Forelimb muscle (tissue), 1 donor: ENCODE measurements at places on chromosomes 1 and 21. TPM values are rescaled to one million over a fixed set of nuclear protein-coding genes. Genes with fewer than 3 reads are reported as not detected.
A peak's percentile ranks its signal among the peaks of the same experiment; 100 is the strongest.

- no peak for DNase-seq
Measured at GRCh38 chr1:160910170-160910750, 25.3 kb upstream of the ITLN1 start.

- no peak for DNase-seq
Measured at GRCh38 chr1:9573723-9574122, 15.0 kb upstream of the TMEM201 start.

DNA sequence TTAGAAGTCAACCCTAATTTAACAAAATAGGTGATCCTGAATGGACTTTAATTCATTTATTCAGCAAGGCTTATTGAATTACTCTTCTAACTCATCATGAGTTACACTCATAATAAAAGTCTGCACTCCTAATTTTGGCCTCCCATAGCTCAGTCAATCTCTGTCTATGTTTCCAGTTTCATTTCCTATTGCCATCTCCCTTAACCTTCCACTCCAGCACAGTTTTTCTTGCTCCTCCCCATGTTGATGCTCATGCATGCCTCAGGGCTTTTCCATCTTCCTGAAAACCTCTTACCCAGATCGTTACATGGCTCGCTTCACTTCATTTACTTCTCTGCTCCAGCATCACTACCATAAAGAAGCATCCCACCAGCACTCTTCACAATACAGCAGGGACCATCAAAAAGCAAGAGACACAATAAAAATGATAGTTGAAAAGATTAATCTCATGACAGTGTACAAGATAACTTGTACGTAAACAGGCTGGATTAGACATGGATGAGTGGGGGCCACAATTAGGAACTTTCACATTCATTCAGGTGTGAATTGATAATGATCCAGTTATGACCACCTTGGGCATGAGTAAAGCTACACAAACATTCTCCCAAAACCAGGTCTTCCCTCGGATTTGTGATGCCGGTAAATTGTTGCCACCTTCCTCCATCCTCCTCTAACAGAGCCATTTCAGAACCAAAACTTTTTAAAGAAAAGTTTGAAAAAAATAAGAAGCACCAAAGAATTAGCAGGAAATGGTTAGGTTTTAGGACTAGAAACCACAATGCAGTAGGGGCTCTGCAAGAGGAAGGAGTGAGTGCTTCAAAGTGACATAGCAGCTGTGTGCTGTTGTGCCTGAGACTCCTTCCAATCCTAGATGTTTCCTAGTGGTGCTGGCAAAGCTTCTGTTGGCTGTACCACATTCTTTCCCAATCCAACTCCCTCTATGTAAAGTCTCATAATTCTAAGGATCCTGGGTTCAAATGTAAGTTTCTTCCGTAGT is 89.8 kb downstream of the OLFML2B start:
- no peak for DNase-seq

- no peak for DNase-seq
Measured at GRCh38 chr1:201551877-201552731, 13.2 kb downstream of the NAV1 start.

DNA sequence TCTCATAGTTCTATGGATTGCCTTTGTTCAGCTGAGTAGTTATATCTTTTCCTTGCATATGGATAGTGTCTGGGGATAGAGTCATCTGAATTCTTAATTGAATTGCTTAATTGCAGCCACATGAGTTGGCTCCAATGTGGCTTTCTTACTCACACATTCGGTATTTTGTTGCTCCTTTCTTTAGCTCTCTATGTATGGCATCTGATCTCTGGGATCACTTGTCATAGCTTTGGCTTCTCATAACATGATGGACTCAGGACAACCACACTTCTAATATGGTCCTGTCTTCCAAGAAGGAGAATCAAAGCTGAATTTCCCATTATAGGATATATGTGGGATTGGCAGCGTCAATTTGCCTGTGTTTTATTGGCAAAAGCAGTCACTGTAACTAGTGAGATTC is 716.2 kb downstream of the NCAM2 start:
- no peak for DNase-seq

DNA sequence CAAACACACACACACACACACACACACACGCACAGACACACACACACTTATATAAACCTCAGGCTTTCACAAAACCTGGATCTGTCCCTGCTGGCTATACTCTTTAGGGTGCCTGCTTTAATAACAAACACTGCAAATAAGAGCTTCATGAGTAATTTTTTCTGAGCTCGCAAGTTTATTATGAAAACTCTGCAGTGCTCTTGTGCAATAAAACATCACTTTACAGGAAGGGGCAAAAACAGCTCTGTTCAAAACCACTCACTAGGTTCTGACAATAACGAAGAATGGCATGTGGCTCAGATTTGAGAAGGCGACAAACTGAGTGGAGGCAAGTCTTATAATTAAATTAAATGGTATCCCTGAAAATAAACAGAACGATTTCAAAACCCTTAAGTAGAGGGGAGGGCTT is 42.6 kb upstream of the CTPS1 start:
- DNase-seq = no peak

GRCh38 chr1:170959385-170959784 is 24.1 kb downstream of the MROH9 start:
- no peak for DNase-seq

DNA sequence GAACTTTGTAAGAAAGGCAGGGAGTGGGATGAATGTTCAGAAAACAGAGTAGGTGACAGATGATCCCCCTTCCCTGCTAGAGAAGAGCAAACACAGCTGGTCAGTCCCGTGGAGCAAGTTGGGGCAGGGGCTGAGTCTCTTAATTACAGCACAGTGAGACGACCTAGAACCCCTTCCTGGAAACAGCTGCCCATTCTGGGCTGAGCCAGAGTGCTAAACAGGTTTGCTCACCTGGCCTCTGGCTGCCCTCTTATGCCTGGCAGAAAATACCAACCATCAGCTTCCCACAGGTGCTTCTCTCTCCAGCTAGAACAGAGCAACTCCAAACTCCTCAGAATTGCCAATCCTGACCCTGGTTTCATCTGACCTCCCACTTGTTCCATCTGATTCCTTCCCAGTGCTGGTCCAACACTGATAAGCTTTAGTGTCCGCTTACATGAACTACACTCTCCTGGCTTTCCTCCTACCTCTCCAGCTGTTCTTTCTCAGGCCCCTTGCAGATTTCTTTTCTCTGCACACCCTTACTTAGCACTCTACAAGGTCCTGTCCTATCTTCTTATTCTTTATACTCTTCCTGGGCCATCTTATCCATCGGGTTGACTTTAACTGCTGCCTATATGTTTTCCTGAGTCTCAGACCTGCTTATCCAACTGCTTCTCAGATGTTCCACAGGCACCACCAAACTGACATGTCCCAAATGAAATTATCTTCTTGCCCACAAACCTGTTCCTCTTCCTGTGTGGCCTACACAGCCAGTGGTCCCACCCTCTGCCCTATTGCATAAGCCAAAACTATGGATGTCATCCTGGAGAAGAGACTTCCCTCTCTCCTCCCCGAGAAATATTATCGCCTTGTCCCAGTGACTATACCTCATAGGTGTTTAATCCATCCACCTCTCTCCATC is 22.6 kb upstream of the COL9A2 start:
- no peak for DNase-seq

DNA sequence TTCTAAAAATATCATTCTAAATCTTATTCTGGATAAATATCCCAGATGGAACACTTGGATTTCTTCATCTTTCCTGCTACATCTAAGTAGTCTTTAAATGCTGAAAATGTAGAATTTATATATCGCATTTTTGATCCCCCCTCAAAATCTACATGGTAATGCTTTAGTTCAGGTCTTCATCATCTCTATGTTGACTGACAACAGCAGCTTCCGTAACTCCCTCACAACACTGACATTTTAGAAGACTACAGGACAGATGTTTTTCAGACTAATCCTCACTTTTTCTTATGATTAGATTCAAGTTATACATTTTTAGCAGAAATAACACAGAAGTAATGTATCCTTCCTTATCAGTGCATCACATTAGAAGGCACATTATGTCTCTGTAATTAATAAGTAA is 336.5 kb downstream of the LMO4 start:
- no peak for DNase-seq

DNA sequence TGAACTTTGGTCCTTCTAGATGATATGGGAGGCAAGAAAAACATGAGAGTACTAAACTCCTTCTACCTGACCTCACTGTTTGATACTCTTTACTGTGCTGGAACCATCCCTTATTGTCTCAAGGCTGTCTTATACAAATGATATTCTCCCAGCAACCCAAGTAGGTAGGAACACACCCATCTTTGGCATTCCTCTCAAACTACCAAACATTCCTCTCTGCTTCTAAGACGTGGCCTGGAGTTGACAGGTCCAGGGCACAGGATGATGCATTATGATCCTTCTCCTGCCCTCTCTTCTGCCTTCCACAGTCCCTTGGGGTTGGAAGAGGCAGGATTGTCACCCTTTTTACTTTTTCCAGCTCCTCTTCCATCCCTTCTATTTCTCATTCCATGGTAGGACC is 90.5 kb downstream of the SPATA17 start:
- no peak for DNase-seq

GRCh38 chr1:238710697-238711096 is 675.7 kb upstream of the CHRM3 start:
- DNase-seq = no peak

- DNase-seq = no peak
Measured at GRCh38 chr1:12597792-12598191, 20.2 kb downstream of the DHRS3 start.

DNA sequence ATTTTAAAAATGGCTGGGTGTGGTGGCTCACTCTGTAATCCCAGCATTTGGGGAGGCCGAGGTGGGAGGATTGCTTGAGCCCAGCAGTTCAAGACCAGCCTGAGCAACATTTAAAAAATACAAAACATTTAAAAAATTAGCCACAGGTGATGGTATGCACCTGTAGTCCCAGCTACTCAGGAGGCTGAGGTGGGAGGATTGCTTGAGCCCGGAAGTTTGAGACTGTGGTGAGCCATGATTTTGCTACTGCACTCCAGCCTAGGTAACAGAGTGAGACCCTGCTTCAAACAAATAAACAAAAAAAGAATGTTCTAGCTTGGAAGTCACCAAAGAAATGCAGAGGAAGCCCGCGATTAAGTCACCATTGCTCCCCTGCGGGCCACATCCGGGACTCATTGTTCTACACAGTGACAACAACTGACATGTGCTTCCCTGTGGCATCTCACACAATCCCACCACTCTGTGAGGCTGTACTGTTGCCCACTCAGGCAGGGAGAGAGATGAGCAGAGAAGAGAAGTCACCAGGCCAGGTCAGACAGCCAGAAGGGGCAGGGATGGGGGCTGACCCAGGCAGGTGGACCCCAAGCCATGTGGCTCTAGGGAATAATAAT is 18.4 kb upstream of the SPATC1L start:
- no peak for DNase-seq

DNA sequence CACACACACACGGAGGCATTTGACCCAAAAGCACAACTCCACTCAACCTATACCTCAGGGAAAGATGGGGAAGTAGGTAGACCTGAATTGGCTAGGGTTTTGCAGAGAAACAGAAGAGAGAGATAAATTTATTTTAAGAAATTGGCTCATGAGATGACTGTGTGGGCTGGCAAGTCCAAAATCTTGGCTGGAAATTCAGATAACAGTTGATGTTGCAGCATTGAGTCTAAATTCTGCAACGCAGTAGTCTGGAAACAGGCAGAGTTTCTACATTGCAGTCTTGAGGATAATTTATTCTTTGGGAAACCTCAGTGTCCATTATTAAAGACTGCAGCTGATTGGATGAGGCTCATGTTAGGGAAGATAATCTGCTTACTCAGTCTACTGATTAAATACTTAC is 4.3 kb upstream of the LCE2B start:
- no peak for DNase-seq

DNA sequence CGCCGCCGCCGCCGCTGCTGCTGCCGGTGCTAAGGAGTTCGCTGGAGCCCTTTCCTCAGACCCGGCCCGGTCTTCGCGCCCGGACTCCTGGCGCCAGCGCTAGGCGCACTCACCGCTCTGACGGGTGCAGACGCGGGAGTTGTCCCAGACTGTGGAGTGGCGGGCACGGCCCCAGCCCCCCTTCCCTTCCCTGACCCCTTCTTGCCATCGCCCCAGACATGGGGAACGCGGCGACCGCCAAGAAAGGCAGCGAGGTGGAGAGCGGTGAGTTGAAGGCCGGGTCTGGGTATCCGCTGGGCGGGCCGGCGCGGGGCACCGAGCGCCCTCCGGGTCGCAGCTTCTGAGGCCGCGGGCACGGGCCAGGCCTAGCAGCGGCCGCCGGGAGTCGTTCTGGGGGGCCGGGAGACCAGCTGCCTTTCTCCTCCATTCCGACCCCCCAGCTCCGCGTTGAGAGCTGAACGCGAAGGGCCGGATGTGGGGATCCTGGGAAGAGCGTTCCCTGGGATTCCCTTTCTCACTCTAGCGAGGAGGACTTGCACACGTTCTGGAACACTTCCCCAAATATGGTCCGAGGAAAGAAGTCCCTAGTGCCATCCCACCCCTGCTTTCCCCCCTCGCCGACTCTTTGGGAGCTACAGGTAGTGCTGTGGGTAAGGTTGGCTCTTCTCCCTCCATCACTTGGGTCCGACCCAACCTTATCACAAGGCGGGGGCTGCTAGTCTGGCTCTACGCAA is 65.8 kb upstream of the PRKACB start:
- peak; percentile 17 for DNase-seq

- no peak for DNase-seq
Measured at GRCh38 chr1:230350208-230350921, 75.8 kb downstream of the PGBD5 start.

- no peak for DNase-seq
Measured at GRCh38 chr1:183418696-183419095, 516 bp upstream of the NMNAT2 start.

GRCh38 chr1:60547821-60548220 is 474.3 kb upstream of the C1orf87 start:
- no peak for DNase-seq

- no peak for DNase-seq
Measured at GRCh38 chr1:162279136-162279498, 97.5 kb downstream of the SPATA46 start.

- DNase-seq = no peak
Measured at GRCh38 chr1:165679282-165680036, 18.9 kb downstream of the ALDH9A1 start.

DNA sequence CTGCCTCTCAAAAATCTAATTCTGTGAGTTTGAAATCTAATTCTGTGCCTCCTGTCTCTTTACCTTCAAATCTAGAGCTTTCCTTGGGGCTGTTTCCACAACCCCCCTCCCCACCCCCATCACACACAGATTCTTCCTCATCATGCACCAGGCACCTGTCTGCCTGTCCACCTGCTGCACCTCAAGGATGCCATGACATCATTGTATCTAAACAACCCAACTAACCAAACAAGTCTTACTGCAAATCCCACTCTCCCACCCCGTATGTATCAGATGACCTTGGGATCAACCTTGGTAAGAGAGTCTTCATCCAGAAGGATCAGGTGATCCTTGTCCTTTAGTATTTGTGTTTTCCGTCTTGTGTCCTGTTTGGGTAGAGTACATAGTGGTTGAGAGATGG is 102.7 kb upstream of the SIM2 start:
- no peak for DNase-seq

Gene THAP3
- 16.8 TPM for polyA plus RNA-seq

Gene NLRP3
- 0.66 TPM for polyA plus RNA-seq

Gene RNU1-1
- not detected for polyA plus RNA-seq

Gene CELA3B
- not detected for polyA plus RNA-seq

Gene PANK4
- polyA plus RNA-seq = 22.1 TPM

Gene NUP210L
- 0.03 TPM for polyA plus RNA-seq

Gene SPRR2B
- not detected for polyA plus RNA-seq

Gene RIMS3
- polyA plus RNA-seq = 0.57 TPM

Gene OSCP1
- 6.1 TPM for polyA plus RNA-seq

Gene S100B
- 9.2 TPM for polyA plus RNA-seq

Gene PIK3R3
- 14.5 TPM for polyA plus RNA-seq

Gene GUCA2B
- polyA plus RNA-seq = not detected
